ENCODE measurements at places on chromosomes 1 and 21.

DNA sequence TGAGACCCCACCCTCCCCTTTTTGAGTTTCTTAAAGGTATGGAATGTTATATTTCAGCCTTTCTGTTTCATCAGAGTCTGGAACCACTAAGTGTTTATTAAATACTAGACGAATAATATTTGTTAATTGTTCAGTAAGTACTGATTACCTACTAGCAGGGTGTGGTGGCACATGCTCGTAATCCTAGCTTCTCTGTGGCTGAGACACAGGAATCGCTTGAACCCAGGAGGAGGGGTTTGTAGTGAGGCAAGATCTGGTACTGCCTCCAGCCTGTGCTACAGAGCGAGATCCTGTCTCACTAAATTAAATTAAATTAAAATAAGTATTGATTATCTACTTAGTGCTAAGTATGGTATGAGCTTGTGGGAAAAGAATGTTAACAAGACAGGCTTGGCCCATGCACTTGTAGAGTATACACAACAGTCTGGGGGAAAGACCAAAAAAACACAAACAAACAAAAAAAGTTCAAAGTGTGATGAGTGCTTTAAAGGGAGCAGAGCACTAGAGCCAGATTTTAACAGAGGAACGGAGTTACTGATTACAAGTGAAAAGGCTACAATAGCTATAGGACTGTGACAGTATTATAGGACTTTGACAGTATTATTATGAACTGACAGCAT is 2.4 kb downstream of the CEPT1 start:
- no peak for DNase-seq

DNA sequence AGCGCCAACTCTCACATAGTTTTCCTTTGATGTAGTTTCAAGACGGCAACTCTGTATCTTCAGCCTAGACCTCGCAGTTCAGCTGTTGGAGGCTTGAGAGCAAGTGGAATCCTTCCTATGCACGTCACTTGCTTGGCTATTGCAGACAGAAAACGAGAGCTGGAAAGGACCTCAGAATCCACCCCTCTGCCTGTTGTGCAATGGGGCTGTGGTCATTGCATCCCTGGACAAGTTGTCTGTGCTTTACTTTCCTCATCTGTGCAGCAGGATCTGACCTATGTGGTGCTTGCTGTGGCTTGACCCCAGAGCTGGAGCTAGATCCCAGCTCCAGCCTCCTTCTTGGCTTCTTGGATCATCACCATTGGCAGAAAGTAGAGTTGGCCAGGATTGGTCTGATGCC is 50.0 kb upstream of the IGSF21 start:
- DNase-seq = no peak

GRCh38 chr1:107413546-107413945 is 272.7 kb downstream of the NTNG1 start:
- no peak for DNase-seq

DNA sequence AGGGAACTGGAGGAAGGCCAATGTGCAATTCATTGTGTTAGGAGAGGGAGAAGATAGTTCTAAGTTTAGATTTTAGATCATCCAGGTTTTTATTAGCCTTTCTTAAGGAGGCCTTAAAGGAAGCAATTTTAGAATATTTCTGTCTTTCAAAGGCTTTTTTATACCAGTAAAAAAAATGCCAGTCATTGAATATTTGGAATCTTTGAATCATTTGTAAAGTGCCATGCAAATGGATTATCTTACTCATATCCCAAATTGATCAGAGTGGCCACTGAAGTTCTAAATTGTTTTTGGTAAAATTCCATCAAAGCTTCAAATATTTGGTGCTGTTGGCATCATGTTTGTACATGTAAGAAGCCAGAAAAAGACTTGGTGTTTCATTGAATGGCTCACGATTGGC is 244.8 kb downstream of the RPS6KC1 start:
- no peak for DNase-seq

DNA sequence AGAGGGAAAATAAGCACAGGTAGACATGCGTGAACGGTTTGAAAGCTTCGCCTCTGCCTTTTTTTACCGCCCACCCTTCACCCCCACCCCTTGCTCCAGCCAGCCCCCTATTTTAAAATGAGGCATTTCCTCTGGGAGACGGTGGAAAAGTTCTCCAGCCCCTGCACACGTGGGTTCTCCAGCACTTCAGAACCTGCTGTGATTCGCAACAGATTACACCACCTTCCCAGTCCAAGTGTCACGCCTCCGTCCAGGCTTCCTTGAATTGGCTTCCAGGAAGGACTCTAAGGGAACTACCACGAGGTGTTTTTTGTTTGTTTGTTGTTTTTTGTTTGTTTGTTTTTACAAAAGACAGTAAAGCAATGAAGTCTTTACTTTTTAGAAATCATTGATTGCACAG is 2.6 kb downstream of the LRRC7 start:
- no peak for DNase-seq

GRCh38 chr1:193120604-193121166 is 1.1 kb upstream of the CDC73 start:
- DNase-seq = no peak

GRCh38 chr1:67224856-67225255 is 58.6 kb downstream of the IL23R start:
- DNase-seq = no peak

DNA sequence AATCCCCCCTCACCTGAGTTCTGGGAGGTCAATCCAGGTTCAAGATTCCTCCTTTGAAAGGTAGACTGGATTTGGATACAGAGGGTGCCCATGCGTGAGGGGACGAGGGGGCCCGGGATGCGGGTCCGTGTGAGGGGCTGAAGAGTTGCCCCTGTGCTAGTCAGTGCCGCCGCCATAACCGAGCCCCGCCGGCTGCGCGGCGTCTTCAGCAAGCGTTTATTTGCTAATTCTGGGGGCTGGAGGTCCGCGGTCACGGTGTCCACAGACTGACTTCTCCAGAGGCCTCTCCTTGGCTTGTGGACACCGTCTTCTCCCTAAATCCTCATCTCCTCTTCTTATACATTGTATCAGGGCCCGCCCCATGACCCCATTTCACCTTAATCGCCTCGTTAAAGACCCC is 20.9 kb upstream of the SAMD11 start:
- DNase-seq = no peak

GRCh38 chr1:234731569-234732085 is 121.6 kb upstream of the IRF2BP2 start:
- no peak for DNase-seq

Data from CD4-positive, CD25-positive, alpha-beta regulatory T cell (primary cell).